ENCODE measurements at places on chromosomes 4 and X.

DNA sequence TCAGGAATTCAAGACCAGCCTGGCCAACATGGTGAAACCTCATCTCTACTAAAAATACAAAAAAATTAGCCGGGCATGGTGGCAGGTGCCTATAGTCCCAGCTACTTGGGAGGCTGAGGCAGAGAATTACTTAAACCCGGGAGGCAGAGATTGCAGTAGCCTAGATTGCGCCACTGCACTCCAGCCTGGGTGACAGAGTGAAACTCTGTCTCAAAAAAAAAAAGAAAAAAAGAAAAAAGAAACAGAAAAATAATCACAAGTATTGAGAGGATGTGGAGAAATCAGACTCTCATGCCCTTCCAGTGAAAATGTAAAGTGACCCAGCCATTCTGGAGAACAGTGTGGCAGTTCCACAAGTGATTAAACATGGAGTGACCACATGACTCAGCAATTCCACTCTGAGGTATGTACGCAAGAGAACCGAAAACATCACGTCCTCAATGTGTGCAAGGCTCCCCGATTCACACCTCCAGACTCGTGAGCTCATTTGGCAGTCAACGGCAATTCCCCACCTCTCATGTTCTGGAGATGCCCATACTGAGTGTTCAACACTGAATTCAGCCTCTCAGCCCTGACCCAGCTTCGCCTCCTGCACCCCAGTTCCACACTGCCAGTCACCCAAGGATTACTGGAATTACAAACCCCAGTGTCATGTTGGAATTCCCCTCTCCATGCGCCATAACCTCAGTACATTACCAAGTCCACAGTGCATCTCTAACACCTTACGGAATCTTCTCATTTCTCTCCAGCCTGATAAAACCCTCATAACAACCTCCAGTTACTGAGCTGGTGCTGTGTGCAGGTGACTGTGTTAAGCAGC is 21.1 kb downstream of the ACOX3 start:
- no peak for DNase-seq

DNA sequence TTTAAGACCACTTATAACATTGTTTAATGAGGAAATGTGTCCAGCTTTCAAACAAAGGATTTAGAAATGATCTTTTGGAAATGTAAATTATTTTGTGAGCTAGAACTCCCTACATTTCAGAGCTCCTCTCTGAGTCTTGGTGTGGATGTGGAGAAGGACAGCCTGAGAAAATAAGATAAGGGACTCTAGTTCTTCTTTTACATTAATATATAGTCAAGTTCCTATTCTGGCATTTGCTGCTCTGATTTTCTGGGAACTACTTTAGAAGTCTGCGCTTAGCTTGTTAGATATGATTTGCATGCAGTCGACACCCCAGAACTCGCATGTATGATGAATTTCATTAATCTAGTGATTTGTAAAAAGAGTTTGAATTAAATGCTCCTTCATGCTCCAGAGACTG is 45.5 kb downstream of the TSPAN7 start:
- no peak for DNase-seq

GRCh38 chr4:163665521-163666331 is 171.2 kb downstream of the TMA16 start:
- no peak for DNase-seq

GRCh38 chr4:102614801-102615200 is 113.6 kb downstream of the NFKB1 start:
- no peak for DNase-seq

DNA sequence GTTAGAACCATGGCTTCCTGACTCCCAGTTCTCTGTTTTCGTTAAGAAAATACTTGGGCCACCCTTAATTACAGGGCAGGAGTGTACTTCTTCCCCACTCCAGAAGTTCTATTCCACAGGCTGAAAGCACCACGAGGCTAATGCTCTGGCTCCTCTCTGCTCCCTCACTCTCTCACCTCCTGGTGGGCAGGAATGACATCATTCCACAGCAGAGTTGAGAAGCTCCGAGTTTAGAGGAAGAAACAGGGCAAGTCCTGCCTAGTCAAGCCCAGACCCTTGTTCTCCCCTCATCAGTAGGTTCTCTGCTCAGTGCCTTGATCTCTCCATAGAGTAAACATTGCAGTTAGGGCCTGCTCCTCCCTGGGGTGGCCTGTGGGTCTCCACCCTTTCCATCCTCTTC is 343.8 kb upstream of the CLNK start:
- DNase-seq: no peak

- DNase-seq: no peak
These were observed 131.9 kb downstream of the RTL3 start for GRCh38 chrX:78527263-78527662.

GRCh38 chr4:147303174-147303872 is 177.6 kb upstream of the EDNRA start:
- DNase-seq: no peak

- DNase-seq: no peak
These were observed 59.4 kb upstream of the GK2 start for GRCh38 chr4:79467246-79467932.

GRCh38 chr4:148025981-148026380 is 294.1 kb downstream of the ARHGAP10 start:
- no peak for DNase-seq

GRCh38 chr4:67101612-67102011 is 443.7 kb downstream of the CENPC start:
- no peak for DNase-seq

- no peak for DNase-seq
These were observed 11.2 kb upstream of the ADD1 start for GRCh38 chr4:2832309-2832980.

GRCh38 chr4:128830906-128831503 is 21.5 kb downstream of the JADE1 start:
- no peak for DNase-seq

GRCh38 chr4:48162162-48162561 is 28.1 kb upstream of the TXK start:
- no peak for DNase-seq

DNA sequence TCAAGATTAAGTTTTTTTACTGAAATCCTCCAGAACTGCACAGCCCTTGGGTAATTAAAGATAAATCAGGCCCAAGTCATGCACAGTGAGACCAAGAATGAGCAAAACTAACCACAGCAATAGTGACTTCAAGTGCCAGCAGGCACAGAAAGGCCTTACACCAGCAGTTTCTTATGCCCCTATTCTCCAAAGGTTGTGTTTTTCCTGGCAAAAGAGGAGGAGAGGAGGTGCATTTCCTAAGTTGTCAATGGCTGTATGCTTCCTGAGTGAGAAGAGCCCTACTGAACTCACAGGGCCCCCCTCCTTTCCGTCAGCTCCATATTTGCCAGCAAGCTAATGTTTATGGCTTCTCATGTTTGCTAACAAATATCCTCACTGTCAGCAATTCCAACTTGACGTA is 418.7 kb upstream of the INTU start:
- DNase-seq: no peak

GRCh38 chr4:22824091-22824490 is 131.4 kb downstream of the GBA3 start:
- DNase-seq: no peak

- no peak for DNase-seq
These were observed 2.4 kb downstream of the ANKRD50 start for GRCh38 chr4:124710015-124710741.

DNA sequence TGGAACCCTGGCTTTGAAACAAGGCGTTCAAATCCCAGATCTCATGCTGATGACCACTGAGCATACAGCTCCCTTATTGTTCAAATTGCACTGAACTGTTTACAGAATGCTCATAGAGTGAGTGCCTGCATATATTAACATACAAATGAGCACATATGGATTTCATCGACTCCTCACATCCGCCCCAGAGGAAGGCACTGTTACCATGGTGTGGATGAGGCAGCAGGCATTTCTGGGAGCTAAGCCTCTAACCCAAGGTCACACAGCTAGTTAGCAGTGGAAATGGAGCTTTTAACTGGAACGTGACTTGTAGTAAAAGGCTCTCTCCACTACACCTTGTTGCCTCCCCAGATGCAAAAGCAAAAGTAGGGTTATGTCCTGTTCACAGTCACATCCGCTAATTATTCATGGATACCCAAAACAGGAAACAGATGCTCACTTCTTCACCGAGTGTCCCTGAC is 289.7 kb downstream of the STK32B start:
- DNase-seq: no peak

GRCh38 chrX:153776611-153777045 is 4.2 kb upstream of the SRPK3 start:
- no peak for DNase-seq

DNA sequence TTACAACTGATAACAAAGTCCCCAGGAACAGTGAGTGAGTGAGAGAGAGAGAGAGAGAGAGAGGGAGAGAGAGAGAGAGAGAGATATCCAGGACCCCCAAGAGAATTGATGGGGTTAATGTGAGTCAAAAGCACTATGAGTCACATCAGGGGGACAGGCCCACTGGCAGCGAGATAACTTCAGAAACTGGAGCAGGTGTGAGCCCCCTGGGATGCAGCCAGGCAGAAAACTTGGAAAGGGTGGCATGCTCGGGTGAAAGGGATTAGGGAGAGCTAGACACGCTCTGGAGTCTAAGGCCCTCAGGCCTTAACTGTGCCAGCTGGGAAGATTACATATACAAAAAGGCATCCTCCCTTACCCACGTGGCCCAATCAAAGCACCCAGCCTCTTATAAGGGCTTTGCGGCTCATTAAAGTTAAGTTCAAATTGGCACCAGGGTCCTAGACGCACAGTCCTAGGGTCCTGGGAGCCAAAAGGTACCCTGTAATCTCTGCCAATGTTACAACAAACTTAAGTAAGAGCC is 841 bp downstream of the ACOT9 start:
- no peak for DNase-seq

DNA sequence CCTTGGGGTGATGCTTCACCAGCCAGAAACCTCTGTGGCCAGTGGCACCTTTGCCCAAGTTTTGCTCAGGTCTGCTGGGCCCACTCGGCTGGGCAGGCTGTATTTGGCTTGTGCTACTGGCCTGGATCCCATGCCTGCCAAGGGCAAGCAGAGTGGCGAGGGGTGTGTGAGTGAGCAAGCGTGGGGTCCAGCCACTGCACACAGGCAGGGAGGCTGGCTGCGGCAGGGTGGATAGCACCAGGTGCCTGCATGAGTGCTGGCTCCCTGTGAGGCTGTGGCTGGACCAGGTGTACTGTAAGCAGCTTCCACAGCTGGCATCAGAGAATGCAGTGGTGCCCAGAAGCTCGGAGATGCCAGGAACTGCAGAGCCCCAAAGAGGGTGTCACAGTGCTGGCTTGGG is 478.5 kb downstream of the STPG2 start:
- no peak for DNase-seq

- peak; percentile 54 for DNase-seq
These were observed 45.9 kb downstream of the HMGB2 start for GRCh38 chr4:173288296-173288695.

- DNase-seq: no peak
These were observed 33.6 kb downstream of the LNX1 start for GRCh38 chr4:53557669-53558064.

GRCh38 chrX:130896026-130896425 is 7.0 kb downstream of the ENOX2 start:
- no peak for DNase-seq

DNA sequence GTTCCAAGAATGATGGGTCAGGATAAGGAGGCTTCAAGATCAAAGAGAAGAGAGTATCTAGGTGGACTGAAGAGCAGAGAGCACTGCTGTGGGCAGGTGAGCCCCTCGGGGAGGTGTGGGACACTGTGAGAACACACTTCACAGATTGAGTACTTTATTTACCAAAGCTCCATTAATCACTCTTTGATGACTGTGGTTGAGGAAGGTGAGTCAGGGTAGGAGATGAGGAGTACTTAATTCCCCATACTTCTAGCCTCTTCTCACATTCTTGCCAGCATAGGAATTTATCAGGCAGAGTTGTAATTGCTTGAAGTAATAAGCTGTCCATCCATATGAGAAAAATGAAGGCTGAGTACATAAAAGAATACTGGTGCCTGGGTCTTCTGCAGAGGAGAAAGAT is 375.3 kb downstream of the PCDH10 start:
- DNase-seq: no peak

- DNase-seq: no peak
These were observed 53.2 kb downstream of the MOSPD2 start for GRCh38 chrX:14926471-14926870.

DNA sequence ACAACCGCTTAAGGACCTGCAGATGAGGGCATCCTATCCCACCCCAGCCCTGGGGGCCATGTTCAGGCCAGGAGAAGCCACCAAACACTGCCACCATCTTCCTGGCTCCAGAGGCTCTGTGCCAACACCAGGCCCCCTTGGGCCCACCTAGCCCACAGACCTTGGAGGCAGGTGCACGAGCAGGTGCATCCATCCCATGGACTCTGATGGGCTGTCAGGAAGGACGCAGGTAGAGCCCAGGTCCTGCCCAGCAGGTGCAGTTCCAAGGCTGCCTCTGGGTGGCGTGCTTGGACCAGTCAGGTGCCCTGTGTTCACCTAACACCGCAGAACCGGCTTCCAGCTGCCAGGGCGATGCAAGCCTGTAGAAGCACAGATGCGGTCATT is 22.8 kb upstream of the PDE6B start:
- no peak for DNase-seq

DNA sequence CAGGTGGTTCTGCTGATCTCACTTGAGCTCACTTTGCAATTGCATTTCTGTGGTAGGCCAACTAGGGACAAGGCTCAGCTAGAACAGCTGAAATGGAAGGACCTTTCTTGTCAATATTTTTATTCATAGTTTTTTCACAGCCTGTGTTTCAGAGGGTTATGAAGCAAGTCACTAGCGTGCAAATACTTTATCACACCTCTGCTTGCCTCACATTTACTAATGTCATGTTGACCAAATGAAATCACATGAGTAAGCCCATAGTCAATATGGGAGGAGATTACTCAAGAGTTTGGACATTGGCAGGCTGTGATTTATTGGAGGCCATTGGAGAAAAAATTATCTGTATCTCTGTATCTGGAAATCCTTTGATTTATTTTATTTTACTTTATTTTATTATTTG is 628.3 kb upstream of the EPHA5 start:
- no peak for DNase-seq

GRCh38 chrX:84715315-84715714 is 213.1 kb upstream of the HDX start:
- DNase-seq: no peak

GRCh38 chrX:7444967-7445366 is 297.0 kb upstream of the PUDP start:
- DNase-seq: no peak

- DNase-seq: no peak
These were observed 107.7 kb upstream of the ADRA2C start for GRCh38 chr4:3658530-3658913.

GRCh38 chr4:145298885-145299284 is 118.5 kb upstream of the OTUD4 start:
- no peak for DNase-seq

DNA sequence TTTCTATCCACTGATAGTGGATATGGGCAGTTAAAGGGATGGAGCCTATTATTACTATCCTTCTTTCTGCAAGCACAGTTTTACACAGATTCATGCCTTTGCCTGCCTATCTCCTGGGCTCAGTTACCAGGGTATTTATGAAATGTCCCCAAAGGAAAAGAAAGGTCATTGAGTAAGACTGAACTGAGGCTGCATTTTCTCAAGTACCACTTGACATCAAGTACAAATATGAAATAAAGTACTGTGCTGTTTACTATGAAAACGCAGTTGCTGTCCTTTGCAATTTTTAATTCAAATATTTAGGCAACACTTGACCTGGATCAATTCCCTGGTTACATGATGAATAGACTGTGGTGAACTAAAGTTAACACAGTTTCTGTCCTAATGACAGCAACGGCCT is 23.5 kb upstream of the SPANXN4 start:
- DNase-seq: no peak

GRCh38 chr4:110532901-110533589 is 57.1 kb downstream of the ENPEP start:
- no peak for DNase-seq
